Activated CD4-positive, alpha-beta T cell treated with anti-CD3 and anti-CD28 coated beads, Interleukin-2, amount 50 U/mL, for 1 hour (primary cell): ENCODE measurements at places on chromosomes 12 and 14.

GRCh38 chr12:131211340-131211938 lies 257.7 kb downstream of the ADGRD1 start:
- no peak for DNase-seq

DNA sequence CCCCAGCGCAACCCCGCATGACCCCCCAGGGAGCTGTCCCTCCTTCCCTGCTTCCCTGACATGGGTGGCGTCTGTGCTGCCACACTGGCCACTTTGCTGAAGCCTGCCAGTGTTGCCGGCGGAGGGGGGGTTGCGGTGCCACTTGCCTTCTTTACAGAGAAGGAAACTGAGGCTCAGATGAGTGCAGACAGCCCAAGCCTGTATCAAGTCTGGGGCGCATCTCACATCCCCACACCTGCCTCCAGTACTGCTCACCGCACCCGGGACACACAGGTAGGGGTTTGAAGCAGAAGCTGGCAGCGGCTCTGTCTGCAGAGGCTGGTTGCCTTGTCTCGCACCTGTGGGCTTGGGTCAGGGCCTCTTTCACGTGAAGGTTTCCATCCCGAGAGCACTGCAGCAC lies 104.7 kb upstream of the RTL1 start:
- no peak for DNase-seq

GRCh38 chr12:75270157-75270556 lies 60.0 kb downstream of the CAPS2 start:
- no peak for DNase-seq

DNA sequence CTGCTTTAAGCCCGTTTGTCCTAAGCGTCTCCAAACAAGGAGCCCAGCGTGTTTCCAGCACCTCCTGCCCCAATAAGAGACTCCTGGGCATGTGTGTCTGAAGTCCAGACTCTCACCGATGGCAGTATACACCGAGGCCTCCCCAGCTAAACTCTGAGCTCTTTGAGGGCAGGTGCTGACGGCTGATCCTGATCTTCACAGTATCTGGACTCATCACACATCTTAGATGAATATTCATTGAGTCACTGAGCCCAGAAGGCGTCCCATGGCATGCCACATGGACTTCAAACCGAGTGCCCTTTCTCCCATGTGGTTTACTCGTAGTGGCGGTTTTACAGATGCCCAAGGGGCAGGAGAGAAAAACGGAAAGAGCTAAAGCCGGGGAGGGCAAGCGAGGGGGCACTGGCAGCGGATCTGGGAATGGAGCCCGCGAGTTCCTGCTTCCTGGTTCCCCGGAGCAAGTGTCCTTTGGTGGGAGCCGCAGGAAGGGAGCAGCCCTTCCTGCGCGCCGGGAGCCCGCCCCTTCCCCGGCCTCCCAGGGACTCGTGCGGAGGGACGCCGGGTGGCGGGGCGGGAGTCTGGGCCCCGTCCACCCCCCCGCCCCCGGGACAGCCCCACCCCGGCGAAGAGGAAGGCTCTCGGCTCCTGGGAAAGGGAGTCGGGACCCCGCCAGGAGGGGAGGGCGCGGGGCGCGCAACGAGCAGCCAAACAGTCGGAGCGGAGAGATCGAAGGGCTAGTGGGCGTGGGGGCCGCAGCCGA lies 585 bp upstream of the TEAD4 start:
- DNase-seq = no peak

- no peak for DNase-seq
Observed at GRCh38 chr12:82176026-82176425, 182.2 kb downstream of the CCDC59 start.

DNA sequence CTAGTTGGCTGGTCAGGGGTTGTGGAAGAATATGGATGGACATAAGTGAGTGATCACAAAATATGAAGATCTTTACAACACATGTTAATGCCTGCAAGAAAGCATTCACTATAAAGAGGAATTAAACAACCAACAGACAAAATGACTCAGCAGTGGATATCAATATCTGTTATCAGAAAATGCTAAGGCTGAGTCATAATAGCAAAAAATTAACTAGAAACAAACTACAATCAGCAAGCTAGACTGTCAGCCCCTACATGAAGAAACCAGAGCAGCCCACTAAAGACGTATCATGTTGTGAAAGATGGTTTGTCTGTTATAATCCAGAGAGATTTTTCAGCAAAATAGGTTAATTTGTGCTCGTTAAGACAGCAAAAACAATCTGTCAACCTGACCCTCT lies 472.9 kb downstream of the NELL2 start:
- no peak for DNase-seq

- DNase-seq = no peak
Observed at GRCh38 chr12:75969768-75970167, 61.8 kb downstream of the PHLDA1 start.

DNA sequence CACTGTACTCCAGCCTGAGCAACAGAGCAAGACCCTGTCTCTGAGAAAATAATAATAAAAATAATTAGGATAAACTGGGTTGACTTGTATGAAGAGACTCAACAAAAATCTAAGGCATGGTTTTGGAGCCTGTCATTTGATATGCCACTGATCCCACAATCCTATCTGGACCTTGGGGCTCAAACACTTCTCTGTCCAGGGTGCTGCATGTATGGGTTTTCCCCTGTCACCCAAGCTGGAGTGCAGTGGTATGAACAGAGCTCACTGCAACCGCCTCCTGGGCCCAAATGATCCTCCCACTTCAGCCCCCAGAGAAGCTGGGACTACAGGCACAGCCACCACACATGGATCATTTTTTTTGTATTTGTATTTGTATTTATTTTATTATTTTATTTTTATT lies 5.3 kb upstream of the VSIG10 start:
- no peak for DNase-seq

- no peak for DNase-seq
Observed at GRCh38 chr14:73500360-73500759, 9.6 kb downstream of the RIOX1 start.

DNA sequence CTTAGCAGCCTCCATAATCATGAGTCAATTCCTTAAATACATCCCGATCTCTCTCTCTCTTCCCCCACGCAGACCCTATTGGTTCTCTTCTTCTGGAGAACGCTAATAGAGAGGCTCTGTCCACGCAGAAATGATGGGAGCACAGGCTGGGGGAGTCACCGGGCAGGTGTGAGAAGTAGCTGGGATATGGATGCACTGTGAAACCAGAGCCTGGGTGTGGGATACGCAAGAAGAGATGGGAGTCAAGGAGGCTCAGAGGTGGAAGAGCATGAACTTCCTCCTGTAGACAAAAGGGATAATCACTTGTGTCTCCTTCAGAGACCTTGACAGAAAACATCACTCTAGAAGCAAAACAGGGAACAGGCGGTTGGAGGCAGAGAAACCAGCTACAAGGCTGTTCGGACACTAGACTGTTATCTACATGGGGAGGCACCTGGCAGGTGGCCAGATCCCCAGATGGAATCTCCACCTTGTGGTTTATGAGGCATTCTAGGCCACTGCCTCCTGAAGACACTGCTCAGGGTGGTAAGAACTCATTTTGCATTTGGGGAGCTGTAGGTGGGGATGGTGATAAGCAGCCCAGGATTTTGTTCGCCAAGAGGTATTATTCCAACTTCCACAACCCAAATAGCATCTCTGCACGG lies 7.2 kb upstream of the SELPLG start:
- no peak for DNase-seq

GRCh38 chr14:72808564-72808963 lies 85.3 kb downstream of the DPF3 start:
- no peak for DNase-seq
